ENCODE measurements at places on chromosomes 7 and 10.

GRCh38 chr10:36688717-36689116 lies 436.7 kb upstream of the ANKRD30A start:
- no peak for DNase-seq

DNA sequence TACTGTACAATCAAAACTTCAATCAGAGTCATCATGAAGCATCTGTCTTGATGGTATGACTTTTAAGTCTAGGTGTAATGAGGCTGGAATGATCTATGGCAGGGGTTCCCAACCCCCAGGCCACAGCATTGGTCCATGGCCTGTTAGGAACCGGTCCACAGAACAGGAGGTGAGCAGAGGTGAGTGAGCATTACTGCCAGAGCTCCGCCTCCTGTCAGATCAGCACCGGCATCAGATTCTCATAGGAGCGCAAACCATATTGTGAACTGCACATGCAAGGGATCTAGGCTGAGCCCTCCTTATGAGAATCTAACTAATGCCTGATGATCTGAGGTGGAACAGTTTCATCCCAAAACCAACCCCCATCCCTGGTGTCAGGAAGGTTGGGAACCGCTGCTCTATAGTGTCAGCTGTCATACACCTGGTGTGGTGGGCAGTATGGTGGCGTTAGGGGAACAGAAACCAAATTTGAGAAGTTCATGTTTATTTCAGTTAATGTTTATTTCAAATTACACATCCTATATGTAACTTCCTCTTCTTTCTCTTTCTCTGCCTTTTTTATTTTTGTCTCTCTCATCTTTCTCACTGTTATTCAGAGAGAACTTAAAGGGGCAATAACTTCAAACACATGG lies 432.6 kb downstream of the TNS3 start:
- DNase-seq, result no peak

GRCh38 chr10:71432101-71432905 lies 35.6 kb downstream of the CDH23 start:
- DNase-seq, result no peak

DNA sequence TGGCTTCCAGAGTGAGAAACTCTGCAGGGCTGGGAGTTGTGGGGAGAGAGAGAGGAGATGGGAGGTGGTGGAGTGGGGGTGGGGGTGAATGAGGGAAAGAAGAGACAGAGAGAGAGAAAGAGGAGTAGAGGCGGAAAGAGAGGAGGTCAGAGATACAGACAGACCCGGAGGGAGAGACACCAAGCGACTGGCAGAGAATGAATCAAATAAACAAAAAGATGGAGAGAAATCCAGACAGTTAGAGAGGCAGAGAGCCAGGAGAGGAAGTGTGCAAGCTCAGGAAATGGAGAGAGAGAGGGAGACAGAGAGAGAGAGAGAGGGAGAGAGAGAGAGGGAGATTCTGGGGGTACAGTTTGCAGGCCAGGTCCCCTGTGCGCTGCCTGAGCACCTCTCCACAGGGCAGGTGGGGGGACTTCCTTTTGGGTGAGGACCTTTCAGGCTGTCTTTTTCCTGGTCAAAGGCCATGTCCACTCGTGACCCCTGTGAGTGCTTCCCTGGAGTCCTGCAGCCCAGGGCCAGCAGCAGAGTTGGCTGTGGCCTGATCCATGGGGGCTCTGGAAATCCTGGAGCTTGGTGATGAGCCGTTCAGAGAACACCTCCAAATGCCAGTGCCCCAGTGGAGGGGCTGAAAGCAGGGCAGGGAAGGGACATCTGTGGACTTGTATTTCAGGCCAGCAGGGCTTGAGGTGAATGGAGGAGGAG lies 25.0 kb upstream of the PCBD1 start:
- DNase-seq, result no peak

DNA sequence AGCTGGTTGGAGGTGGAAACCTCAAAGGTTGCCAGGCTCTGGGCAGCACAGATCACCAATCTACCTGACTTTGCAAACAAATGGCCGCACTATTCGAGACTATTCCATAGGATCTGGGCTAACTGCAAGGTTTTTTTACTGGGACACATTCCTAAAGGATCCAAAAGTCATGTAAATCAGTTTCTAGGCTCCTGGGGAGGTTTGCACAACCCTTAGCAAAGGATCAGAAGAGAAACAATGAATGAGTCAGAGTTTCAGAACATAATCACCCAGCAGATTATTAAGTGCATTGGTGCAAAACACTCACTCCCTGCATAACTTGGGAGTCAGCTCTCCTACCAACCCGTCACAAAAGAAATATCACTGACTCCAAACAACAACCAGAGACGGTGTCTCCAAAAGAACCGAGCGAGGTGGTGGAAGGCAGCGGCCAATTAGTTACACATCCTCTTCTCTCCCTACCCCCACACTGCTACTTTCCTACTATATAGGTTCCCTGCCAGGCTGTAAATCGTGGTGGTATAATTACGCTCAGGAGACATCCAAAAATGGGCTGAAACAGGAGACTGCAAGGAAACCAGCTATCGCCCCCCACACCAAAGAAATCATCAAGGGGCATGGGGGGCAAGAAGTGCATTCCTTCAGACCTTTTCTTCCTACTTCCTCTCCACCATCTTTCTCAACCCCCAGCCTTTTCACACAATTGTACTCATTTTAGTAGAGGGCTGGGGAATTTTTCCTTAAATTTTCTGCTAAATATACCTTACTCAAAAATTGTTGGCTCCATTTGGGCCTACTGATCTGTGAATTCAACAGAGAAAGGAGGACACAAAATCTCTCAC lies 3.2 kb downstream of the UBE2H start:
- no peak for DNase-seq

GRCh38 chr10:34789966-34790506 lies 25.1 kb downstream of the PARD3 start:
- DNase-seq, result no peak

DNA sequence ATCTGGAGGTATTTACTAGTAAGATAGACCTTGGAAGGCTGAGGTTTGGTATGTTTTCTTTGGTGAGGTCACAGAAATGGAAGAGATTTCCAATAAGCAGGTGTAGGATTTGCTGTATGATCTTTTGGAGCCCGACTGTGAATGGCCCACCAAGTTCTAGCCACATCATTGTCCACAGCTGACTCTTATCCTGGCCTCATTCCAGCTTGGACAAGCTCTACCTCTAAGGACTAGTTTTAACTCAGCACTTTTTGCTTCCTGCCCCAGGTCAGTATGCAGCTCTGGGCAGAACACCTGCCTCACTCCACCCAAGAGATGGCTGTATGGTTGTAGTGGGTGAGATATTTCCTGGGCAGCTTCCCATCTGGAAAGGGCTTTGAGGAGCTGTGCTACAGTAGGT lies 6.1 kb upstream of the CPA4 start:
- DNase-seq, result no peak

GRCh38 chr10:61939902-61940301 lies 38.4 kb downstream of the ARID5B start:
- DNase-seq, result no peak

GRCh38 chr10:82742478-82742877 lies 867.5 kb downstream of the NRG3 start:
- no peak for DNase-seq

DNA sequence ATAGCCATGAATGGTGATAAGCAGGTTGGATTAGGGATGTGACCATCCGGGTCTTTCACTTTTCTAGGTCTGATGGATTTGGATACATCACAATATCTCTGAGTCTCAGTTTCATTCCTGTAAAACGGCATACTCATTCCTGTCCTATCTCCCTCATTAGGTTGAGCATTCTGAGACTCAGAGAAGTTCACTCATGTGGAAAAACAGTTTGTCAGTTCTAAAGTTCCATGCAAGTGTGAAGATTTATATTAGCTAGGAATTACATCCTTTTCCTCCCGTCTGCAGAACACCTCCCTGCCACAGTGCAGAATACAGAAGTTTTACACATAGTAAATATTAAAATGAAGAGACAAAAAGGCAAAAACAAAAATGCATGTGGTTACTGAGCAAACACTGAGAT lies 94.2 kb upstream of the SLC25A13 start:
- no peak for DNase-seq

- DNase-seq, result no peak
These were observed 131.5 kb upstream of the ZNF722 start for GRCh38 chr7:63867127-63867526.

GRCh38 chr10:73874267-73875138 lies at the start of gene CAMK2G:
Gene CAMK2G (minus strand): TSS chr10:73874555. CDS start chr10:73874461, 94 bp downstream.
- peak; percentile 53 for DNase-seq

DNA sequence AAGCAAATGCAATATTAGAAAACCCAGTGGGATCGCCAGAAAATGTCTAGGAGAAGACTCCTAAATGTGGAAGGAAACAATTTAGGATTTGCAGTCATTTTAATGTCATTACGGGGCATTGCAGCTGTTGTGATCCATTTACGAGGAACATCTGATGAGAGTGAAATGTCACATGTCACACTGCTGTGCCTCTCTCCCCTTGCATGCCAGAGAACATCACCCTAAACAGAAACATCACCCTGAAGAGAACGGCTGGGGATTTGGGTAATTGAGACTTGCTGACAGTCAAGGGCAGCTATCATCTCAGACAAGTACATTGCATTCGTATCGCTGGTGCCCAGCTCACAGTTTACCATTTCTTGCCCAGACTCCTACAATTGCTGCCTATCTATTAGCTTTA lies 785.7 kb upstream of the POM121L12 start:
- DNase-seq, result no peak

- no peak for DNase-seq
These were observed 331.1 kb downstream of the BICC1 start for GRCh38 chr10:58843760-58844159.

- no peak for DNase-seq
These were observed 81.3 kb downstream of the SEMA3A start for GRCh38 chr7:84113286-84113685.

- DNase-seq, result no peak
These were observed 103.4 kb upstream of the STK17A start for GRCh38 chr7:43479543-43479942.

GRCh38 chr10:72233621-72234020 lies 17.5 kb upstream of the ASCC1 start:
- DNase-seq, result no peak

GRCh38 chr7:17255926-17256325 lies 42.5 kb upstream of the AHR start:
- no peak for DNase-seq

DNA sequence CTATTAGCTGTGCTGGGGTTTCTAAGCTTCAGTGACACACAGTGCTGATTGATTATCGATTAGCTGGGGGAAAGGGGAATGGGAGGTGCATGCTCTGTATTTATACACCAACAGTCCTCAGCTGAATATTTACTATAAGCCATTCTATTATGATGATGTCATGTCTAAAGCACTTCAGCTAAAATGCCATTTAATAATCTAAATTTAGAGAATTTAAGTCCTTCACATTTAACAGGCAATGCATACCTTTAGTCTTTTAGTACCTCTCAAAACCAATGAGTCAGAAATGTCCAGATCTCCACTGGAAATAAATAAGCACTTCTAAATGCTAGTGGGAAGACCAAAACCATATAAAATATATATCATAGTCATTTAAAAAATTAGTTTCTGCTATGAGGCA lies 24.6 kb downstream of the RPP38 start:
- no peak for DNase-seq

DNA sequence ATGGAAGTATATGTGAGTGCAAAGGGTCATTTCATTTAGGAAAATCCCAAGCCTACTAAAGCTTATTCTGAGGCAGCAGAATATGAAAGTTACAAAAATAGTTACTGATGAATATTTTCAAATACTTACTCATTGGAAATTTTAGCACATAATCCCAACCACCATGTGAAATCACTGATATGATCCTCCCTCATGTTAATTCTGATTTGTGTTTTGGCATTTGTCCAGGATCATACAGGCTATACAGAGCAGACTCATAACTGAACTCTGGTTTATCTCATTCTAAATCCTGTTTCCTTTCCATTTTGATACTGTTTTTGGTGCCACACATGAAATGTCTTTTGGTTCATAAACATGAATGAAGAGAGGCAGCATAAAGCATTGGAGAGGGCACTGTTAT lies 3.4 kb upstream of the FAM24B start:
- DNase-seq, result no peak

All from CMK (cell line).